Islet precursor cell (in vitro differentiated cells): ENCODE measurements at places on chromosomes 11 and 22.

- DNase-seq, result peak; percentile 99
These were observed 417 bp upstream of the BRSK2 start for GRCh38 chr11:1389103-1389931.

DNA sequence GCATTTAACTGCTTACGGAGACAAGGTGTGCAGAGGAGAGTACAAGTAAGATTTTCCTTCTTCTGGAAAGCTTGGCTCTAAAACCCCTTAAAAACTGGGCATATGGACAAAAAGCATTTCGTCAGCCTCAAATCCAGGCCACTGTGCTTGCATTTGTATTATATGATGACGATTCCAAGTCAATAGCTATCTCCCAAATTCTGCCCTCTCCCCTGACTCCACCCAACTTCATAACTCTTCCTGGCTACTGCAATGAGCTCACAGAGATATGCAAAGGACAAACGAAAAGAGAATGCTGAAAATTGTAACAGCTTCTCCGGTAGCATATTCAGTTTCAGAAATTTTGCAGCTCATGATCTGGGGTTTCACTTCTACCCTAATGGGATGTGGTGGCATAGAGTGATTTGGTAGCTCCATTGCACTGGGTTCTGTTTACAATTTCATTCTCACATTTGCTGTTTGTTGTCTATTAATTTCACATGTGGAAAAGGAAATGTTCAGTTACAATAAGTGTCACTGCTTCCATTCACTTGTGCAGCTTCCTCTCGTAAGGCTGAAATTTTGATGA lies 45.6 kb upstream of the CHRM4 start:
- no peak for DNase-seq

GRCh38 chr11:45075952-45076351 lies 70.5 kb upstream of the PRDM11 start:
- no peak for DNase-seq

DNA sequence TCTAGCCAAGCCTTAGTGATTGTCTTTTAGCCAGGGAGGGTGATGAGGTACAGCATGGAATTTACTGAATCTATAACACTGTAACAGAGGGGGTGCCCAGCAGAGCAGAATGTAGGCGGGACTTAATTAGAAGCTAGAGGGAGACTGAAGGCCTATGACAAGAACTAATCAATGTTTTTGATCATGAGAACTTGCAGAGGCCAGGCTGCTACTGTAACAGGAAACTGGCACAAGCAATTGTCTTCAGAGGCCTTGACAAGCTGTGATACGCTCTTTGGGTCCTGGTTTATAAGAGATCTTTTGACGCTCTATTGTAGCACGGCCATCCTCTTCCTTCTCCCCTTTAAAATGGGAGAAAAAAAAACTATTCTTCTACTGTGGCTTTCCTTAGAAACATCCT lies 1297.3 kb downstream of the JRKL start:
- DNase-seq, result no peak

DNA sequence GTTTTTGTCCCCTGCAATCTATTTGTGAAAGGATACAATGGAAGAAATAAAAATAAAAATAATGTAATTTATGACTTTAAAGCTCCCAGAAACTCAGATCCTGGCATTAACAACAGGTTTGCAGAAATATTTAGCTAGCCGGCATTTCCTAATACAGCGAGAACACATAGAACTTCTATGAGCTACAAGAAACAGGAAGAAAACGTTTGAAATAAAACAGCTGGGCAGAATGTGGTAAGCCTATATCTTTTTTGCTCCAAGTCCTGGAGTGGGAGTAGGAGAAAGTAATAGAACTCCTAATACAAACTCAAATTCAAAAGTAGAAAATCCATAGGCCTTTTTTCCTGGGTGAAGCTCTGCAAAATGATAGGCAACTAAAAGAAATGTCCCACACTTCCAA lies 29.6 kb upstream of the FIBIN start:
- DNase-seq, result no peak

DNA sequence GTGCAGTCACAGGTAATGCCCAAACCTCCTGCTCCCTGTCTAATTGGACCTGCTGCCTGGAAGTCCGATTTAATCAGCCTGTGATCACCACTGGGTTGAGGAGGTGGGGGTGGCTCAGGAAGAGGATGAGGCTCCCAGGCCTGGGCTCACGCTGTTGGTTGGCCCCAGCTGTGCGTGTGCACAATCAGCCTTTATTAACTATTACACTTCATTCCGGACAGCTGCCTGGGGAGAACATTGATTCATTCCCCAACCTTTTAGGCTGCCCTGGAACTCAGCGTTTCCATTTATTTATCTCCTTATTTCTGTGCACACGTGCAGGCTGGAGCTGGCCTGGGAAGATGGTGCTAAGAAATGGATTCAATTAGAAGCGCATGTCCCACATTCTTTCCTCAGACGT lies 123.4 kb downstream of the DSCAML1 start:
- DNase-seq, result no peak

DNA sequence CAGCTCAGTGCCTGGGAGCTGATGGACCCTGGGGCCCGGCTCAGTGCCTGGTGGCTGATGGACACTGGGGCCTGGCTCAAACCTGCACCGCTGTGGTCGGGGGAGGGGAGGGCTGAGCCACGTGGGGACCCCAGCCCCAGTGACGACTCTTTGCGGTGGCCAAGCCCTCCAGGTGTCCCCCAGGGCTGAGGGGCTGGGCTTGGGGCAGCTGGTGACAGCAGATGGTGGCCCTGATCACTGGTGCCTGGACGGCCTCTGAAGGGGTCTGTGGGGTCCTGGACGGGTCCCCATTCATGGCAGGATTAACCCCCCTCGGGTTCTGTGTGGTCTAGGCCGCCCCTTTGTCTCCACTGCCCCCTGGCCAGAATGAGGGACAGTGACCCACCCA lies 3.4 kb upstream of the MUC5B start:
- peak; percentile 45 for DNase-seq

DNA sequence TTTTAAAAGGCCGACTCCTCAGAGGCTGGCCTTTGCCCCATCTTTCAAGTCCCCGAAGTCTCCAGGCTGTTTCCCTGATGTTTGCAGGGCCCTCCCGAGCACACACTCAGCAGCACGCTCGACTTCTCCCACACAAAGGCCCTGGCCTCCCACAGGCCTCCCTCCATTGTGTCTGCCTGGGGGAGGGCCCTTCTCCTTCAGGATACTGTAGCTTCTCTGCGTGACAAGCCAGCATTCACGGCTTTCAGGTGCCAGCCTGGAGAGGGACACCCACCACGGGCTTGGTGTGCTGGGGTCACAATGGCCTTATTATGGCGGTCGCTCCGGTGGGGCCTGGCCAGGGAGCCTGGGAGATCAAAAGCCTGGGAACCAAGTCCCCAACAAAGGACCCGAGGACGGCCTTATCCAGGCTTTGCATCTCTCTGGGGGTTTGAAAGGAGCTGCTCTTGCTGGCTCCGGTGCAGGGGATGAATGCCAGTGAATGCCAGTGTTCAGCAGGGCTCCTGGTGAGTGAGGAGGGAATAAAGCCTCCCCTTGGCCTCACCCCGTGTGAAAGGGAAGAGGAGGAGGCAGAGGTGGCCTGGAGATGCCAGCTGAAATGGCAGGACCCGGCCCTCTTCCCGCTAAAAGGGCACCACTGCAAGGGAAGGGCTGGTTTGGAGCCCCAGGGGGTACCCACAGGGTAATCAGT lies 55.0 kb downstream of the TRAF6 start:
- no peak for DNase-seq

DNA sequence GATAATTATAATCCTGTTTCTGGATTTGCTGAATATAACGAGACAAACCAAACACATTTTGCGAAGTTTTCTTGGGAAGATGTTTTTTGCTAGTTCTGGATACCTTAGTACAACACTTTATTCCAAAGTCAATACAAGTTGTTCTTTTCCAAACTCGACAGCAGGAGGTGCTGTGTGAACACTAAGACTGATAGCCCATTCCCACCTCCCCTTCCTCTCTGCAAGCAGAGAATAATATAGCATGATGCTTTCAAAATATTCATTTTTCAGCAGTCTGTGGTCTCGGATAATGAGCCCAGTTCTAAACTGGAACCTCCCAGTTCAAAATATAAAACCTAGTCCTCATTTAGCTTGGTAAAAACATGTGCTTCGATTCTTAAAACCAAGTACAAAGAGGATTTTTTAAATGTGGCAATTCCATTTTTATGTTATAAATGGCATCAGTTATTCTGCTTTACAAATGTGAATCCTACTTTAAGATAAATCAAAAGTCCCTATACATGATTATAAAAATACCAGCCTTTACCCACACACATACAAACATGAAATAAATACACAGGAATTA lies 129.1 kb downstream of the DCDC1 start:
- DNase-seq, result no peak

- DNase-seq, result no peak
These were observed 43.5 kb upstream of the MYO18B start for GRCh38 chr22:25698461-25698860.

- no peak for DNase-seq
These were observed 46.8 kb upstream of the MYO18B start for GRCh38 chr22:25695146-25695545.

DNA sequence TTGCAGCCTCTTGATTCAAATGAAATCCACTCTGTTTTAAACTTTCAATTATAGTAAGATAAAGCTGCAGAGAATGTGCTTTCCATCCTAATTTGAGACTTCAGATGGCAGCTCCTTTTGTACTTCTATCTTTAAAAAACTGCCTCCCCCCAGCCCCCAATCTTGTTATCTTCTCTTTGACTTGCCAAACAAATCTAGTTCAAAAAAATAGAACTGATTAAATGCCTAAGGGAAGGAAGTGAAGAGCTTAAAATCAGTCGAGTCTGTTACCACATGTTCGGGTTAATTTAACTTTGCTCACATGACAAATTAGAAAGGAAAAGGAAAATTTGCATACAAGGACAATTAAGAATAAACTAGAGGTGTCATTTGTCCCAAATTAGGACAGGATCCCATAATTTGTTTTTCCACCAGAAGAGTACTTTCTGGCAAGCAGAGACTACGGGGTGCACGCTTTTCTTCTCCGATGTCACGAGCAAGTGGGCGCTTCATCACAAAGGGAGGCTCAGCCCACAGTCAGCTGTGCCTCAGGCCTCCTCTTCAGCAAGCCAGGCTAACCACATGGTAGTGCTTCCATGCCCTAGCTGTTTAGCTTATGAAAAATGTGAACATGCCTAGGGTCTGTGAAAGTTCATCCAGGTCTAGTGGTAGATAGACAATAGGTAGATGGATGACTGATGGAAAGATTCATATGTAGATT lies 69.0 kb upstream of the LDLRAD3 start:
- peak; percentile 34 for DNase-seq

DNA sequence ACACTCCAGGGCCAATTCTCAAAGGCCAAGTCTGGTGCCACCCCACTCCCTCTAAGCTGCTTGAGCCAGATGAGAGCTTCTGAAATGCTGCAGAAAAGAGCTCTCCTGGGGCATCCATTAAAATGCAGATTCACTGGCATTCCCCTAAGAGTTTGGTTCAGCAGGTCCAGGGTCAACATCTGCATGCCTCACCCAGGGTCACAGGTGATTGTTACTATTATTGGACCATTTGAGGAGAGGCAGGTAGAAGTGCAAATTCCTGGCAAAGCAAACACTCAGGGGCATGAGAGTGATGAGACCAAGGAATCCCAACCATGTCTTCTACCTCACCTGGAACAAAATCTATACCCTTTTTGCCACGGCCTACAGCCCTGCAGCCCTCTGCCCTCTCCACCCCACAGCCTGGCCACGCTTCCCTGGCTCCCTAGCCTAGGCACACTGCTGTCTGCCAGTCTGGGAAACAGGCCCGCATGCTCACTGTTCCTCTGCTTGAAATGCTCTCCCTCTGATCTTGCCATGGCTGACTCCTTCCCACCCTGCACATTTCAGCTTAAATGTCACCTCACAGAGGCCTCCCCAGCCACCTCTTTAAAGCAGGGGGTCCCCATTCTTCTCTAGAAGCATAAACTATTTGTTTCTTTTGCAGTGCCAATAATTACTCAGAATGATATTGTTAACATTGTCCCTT lies 4.4 kb upstream of the P2RX6 start:
- no peak for DNase-seq

GRCh38 chr22:39723899-39724351 lies 153.4 kb downstream of the CACNA1I start:
- DNase-seq, result no peak

- DNase-seq, result peak; percentile 79
These were observed 23.4 kb downstream of the KRTAP5-5 start for GRCh38 chr11:1652771-1653540.

DNA sequence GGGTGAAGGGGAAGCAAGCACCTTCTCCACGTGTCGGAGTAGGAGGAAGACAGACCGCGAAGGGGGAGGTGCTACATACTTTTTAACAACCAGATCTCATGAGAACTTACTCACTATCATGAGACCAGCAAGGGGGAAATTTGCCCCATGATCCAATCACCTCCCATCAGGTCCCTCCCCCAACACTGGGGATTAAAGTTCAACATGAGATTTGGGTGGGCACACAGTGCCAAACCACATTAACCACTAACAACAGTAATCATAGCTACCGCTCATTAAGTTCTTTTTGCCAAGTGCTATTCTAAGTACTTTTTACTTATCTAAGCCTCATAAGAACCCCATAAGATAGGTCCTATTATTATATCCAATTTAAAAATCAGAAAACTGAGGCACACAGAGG lies 450.5 kb upstream of the DDI1 start:
- no peak for DNase-seq

- DNase-seq, result no peak
These were observed 3.7 kb upstream of the PACSIN2 start for GRCh38 chr22:43018615-43019014.

GRCh38 chr11:64340671-64341335 lies 799 bp downstream of the CCDC88B start:
- peak; percentile 84 for DNase-seq

GRCh38 chr11:124796312-124796711 lies 3.9 kb downstream of the MSANTD2 start:
- no peak for DNase-seq

GRCh38 chr22:29654420-29654819 lies 51.0 kb downstream of the NF2 start:
- no peak for DNase-seq

- no peak for DNase-seq
These were observed 14.2 kb downstream of the KCNJ4 start for GRCh38 chr22:38440747-38441350.

DNA sequence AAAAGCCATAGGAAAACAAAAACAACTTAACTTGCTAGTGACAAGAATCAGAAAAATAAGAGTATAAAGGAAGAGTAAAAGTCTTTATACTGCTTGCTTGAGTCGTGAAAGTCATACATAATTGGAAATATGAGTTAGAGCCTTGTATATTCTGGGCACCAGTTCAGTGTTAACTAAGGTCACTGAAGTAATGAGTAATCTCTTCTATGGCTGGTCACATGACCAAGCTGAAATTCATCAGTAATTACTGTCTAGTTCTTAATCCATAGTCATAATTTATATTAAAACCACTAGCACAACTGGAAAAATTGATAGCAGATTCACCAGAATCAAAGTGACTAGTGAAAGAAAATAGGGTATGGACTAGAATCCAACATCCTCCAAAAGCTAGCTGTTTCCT lies 84.4 kb upstream of the SLC5A12 start:
- no peak for DNase-seq

- DNase-seq, result no peak
These were observed 2.0 kb downstream of the BACE1 start for GRCh38 chr11:117313828-117314768.

DNA sequence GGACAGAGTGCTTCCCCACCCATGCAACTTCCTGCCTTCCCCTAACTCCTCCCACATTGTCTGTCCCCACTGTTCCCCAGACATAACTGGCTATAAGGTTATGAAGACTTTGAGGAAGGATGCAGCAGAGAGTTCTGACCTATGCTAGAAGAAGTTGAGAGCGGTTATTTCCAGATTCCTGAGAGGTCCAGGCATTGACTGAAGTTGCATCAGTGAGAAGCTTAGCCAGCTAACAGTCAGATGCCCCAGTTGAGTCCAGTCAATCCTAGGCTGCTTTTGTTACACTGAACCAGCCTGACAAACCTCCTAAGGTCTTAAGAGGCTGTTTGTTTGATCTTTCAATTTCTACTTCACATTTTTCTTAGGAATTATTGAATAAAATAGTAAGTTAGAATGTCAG lies 937.9 kb upstream of the CCDC90B start:
- DNase-seq, result no peak
